WTC11 (cell line): ENCODE measurements at places on chromosomes 2 and 18. TPM values are rescaled to one million over a fixed set of nuclear protein-coding genes. Genes with fewer than 3 reads are reported as not detected.
A peak's percentile ranks its signal among the peaks of the same experiment; 100 is the strongest.

The CYBRD1 gene
- 5.9 to 7.9 TPM (median 7.2 TPM) in 3 replicates for total RNA-seq

DNA sequence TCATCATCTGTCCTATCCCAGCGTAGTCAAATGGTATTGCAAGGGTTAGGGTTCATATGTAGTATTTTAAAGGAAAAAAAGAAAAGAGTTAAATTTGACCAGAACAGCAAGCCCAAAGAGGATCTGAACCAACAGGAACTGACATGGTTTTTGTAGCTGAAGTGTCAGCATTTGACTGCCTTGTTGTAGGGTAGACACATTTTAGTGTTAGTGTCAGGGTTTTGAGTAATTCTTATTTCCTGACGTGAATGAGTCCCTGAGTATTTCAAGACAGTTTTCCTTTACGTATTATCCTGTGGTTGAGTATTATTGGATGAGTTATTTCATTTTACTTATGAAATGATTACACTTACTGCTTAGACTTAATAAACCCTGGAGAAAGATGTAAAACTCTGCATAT is 173.3 kb upstream of the ZEB2 start:
- no peaks in the 10 kb centered on the region for H3K27me3 ChIP-seq
- H3K4me3 ChIP-seq = no peak overlapping the region
- peaks cover 3% of the 10 kb centered on the region; the same call in 1 of the 2 replicates for H3K4me1 ChIP-seq
- no peak for DNase-seq
- peaks cover 3% of the 10 kb centered on the region; the same call in 1 of the 2 replicates for H3K36me3 ChIP-seq
- no peak overlapping the region for H3K27ac ChIP-seq

DNA sequence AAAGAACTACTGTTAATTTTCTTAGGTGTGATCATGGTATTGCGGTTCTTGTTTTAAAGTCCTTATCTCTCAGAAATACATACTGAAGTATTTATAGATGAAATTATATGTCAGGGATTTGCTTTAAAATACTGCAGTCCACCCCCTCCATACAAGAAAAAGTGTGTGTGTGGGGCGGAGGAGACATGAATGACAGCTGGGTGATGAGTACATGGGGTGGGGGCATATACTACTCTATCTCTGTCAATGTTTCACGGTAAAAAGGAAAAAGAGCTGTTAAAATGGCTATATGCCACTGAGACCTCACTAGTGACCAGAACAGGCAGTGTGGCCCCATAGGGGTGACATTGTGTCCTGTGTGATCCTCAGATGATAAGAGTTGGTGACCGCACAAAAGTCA is 54.1 kb downstream of the SPRED2 start:
- H3K4me1 ChIP-seq = peaks cover 49% of the 10 kb centered on the region
- H3K36me3 ChIP-seq = no peaks in the 10 kb centered on the region
- no peak for DNase-seq
- no peak overlapping the region for H3K4me3 ChIP-seq
- no peaks in the 10 kb centered on the region for H3K27me3 ChIP-seq

GRCh38 chr18:74396171-74397169 is 60.6 kb downstream of the DIPK1C start:
- H3K4me3 ChIP-seq = no peak overlapping the region
- H3K27ac ChIP-seq = 0 out of 2 replicates have a peak overlapping the region, but pooled peaks have one; percentile 15
- no peak for DNase-seq
- H3K4me1 ChIP-seq = 0 out of 2 replicates have a peak, but pooled peaks cover 6% of the 10 kb centered on the region
- H3K27me3 ChIP-seq = no peaks in the 10 kb centered on the region; the same call in 1 of the 2 replicates

- H3K27me3 ChIP-seq = no peaks in the 10 kb centered on the region
- no peak for DNase-seq
These were observed 21.7 kb downstream of the BIN1 start for GRCh38 chr2:127085317-127085681.

DNA sequence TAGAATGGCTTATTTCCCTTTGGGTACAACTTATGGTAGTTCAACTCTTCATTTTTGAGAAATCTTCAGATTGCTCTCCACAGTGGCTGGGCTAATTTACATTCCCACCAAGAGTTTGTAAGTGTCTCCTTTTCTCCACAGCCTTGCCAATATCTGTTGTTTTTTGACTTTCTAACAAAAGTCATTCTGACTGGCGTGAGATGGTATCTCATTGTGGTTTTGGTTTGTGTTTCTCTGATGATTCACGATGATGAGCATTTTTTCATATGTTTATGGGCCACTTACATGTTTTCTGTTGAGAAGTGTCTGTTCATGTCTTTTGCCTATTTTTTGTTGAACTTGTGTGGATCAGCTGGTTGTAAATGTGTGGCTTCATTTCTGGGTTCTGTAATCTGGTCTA is 871.0 kb downstream of the EPHA4 start:
- H3K4me1 ChIP-seq = peaks cover 5% of the 10 kb centered on the region
- no peaks in the 10 kb centered on the region for H3K27me3 ChIP-seq
- no peak for DNase-seq
- H3K36me3 ChIP-seq = peaks cover 13% of the 10 kb centered on the region
- H3K27ac ChIP-seq = no peak overlapping the region
- H3K4me3 ChIP-seq = no peak overlapping the region

The OTX1 gene
- total RNA-seq = 0.90 to 1.6 TPM (median 1.2 TPM) in 3 replicates

The TMEM37 gene
- 7.6 to 9.6 TPM (median 8.5 TPM) in 3 replicates for total RNA-seq

The AFTPH gene
- total RNA-seq = 14.9 to 16.3 TPM (median 15.0 TPM) in 3 replicates

The REG3A gene
- total RNA-seq = 0.37 TPM in 1 of 3 replicates, not detected in the others

DNA sequence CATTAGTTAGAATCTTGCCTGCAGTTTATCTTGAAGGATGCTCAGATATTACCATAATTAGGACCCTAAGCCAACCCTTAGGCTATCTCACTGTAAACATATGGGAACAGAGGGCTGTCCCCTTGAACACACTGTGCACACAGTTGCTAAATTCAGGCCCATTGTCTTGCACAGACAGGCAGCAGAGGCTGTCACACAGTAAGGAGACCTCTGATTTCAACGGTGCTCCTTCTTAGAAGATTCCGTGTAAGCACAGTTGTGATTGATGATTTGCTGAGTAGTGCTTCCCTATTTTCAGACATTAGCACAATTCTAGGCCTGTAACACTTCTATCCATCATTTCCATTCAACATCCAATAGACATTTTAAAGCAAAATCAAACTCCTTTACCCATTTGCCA is 108.0 kb downstream of the RNF152 start:
- no peaks in the 10 kb centered on the region for H3K4me1 ChIP-seq
- no peak for DNase-seq
- no peak overlapping the region for H3K4me3 ChIP-seq
- no peak overlapping the region for H3K27ac ChIP-seq
- H3K36me3 ChIP-seq = peaks cover 17% of the 10 kb centered on the region

GRCh38 chr2:17476064-17476463 is 42.2 kb downstream of the RAD51AP2 start:
- H3K4me1 ChIP-seq = peaks cover 23% of the 10 kb centered on the region
- no peaks in the 10 kb centered on the region for H3K36me3 ChIP-seq
- DNase-seq = no peak
- no peaks in the 10 kb centered on the region for H3K27me3 ChIP-seq
- no peak overlapping the region for H3K27ac ChIP-seq

GRCh38 chr2:8487461-8487932 is 194.4 kb upstream of the ID2 start:
- H3K4me3 ChIP-seq = no peak overlapping the region
- H3K27me3 ChIP-seq = no peaks in the 10 kb centered on the region
- H3K4me1 ChIP-seq = peaks cover 13% of the 10 kb centered on the region
- no peaks in the 10 kb centered on the region for H3K36me3 ChIP-seq

The CNGA3 gene
- not detected in 3 replicates for total RNA-seq
